ENCODE measurements at places on chromosomes 1 and 21.

DNA sequence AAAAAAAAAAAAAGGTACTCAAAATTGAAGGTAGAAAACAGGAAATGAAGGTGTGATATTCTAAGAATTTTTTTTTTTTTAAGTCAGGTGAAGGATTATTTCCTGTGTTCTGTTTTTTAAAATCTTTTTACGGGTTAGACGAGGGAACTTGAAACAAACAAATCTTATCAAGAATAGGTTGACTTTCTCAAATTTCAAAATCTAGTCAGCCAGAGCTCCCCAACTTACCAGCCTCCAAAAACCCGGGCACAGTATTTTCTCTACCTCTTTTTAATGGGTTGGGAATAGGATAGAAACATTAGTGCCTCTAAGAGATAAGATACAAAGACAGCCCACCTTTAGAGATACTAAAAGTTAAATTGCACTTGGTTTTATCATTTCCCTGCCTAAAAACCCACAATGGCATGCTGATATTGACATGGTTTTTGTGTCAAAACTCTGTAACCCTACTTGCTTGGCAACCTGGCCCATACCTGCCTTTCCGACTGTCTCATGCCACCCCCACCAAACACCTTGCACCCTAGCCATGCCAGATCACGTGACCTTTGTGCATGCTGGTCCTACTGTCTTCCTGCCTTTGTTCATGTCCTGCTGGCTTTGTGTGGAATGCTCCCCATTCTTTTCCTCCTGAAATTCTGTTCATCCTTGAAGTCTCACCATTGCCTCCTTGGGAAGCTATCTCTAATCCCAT is 4.2 kb downstream of the RCAN3 start:
- no peak for DNase-seq

- DNase-seq, result peak; percentile 26
These were observed at the start of gene PTGFRN for GRCh38 chr1:116909512-116910378. TSS of gene PTGFRN (plus strand) at chr1:116909916. CDS start at chr1:116910204, 288 bp downstream.

GRCh38 chr1:162846256-162847212 is 14.4 kb downstream of the CCDC190 start:
- no peak for DNase-seq

GRCh38 chr1:178005450-178005849 is 35.6 kb upstream of the SEC16B start:
- no peak for DNase-seq

DNA sequence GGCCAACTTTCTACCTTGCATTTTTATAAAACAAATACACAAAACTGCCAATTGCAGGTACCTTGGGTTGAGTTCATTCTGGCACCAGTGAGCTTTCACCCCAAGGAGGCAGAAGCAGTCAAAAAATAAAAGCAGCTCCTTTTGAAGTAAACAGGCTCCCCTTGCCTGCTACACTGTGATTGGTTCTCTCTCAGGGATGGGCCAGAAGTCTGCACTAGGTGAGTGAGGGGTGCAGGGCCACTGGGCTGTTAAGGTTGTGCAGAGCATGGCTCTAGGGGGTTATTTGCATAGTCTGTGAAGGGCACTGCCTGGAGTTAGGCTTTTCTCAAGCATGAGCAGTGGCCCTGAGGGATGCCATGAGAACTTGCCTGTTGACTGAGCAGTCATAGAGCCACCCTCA is 39.1 kb downstream of the AKNAD1 start:
- DNase-seq, result no peak

GRCh38 chr1:167713330-167714081 is 8.3 kb upstream of the MPZL1 start:
- DNase-seq, result peak; percentile 11

- DNase-seq, result peak; percentile 2
These were observed 995 bp upstream of the KIF26B start for GRCh38 chr1:245153552-245154428.

DNA sequence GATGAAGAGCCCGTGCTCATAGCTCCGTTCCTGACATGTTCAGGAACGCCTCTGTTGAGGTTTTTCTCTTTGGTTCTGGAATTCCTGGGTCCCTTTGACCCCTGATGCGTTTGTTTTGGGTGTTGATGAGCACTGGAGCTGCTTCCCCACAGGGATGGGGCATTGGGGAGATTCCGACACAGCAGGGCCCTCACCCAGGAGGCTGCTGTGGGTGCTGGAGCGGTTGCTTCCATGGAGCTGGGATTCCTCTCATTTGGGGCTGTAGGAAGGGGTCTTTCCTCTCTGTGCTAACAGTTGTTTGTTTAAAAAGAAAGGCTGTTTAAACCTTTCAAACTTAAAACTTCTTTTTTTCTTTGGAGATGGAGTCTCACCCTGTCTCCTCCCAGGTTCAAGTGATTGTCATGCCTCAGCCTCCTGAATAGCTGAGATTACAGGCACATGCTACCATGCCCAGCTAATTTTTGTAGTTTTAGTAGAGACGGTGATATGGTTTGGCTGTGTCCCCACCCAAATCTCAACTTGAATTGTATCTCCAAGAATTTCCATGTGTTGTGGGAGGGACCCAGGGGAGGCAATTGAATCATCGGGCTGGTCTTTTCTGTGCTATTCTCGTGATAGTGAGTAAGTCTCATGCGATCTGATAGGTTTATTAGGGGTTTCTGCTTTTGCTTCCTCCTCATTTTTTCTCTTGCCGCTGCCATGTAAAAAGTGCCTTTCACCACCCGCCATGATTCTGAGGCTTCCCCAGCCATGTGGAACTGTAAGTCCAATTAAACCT is 48.9 kb downstream of the SKI start:
- no peak for DNase-seq

GRCh38 chr1:8441426-8441825 is 123.5 kb downstream of the SLC45A1 start:
- DNase-seq, result no peak

DNA sequence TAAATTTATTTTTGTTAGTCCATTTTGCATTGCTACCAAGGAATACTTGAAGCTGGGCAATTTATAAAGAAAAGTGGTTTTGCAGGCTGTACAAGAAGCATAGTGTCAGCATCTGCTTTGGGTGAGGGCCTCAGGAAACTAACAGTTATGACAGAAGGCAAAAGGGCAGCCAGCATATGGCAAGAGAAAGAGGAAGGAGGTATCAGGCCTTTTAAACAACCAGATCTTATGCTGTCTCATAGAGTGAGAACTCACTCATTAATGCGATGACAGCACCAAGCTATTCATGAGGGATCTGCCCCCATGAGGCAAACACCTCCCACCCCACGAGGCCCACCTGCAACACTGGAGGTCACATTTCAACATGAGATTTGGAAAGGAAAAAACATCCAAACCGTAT is 898.4 kb downstream of the KCNT2 start:
- no peak for DNase-seq

DNA sequence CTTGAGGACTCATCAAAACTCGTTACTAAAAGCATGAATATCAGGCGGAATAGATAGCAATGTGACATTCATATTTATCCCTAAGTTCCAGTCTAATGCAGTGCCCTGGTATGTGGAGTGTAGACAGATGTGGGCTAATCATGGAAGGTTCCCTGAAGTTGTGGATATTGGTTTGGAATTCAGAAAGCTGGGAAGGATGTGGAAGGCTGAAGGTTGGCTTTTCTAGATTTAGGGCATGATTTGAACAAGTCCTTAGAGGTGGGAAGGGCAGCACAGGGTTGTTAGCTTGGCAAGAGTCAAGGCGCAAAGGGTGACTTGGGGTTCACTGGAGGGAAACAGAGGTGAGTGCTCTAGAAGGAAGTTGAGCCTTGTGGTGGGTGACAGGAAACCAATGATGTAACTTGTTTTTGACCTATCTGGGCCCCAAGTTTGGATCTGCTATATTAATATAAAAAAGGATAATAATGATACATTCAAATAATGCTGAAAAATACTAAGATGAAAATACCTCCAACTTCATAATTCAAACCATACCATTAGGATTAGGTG is 21.9 kb downstream of the LGALS8 start:
- no peak for DNase-seq

DNA sequence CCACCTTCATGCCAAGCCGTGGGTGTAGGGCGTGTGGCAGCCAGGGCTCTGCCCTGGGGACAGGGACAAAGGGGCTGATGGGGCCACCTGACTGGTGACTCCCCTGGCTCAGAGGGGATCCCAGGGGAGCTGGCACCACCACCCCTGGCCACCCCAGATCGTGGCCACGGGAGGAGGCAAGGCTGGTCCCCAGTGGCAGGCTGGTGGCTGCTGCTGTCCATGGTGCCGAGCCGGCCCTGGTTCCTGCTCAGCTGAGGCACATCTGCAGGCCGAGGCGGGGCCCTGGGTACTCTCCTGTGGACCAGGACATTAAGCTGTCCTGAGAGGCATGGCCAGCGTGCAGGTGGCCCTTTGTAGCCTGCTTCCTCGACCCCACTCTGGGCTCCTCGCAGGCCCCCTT is 6.5 kb downstream of the PLCH2 start:
- DNase-seq, result no peak

GRCh38 chr1:5513846-5514526 is 478.2 kb downstream of the NPHP4 start:
- no peak for DNase-seq

DNA sequence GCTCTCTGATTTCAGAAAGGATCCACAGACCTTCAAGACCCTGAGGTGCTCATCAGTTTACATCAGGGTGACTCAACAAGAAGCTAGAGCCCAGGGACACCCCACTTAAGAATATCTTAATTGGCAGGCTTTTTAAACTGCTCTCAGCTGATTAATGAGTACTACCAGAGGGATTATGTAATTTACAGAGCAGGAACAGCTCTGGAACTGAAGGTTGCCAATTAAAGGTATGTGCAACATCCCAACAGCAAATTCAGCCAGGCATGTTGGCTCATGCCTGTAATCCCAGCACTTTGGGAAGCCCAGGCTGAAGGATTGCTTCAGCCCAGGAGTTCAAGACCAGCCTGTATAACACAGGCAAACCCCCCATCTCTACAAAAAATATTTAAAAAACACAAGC is 295.7 kb downstream of the SETD4 start:
- DNase-seq, result no peak

DNA sequence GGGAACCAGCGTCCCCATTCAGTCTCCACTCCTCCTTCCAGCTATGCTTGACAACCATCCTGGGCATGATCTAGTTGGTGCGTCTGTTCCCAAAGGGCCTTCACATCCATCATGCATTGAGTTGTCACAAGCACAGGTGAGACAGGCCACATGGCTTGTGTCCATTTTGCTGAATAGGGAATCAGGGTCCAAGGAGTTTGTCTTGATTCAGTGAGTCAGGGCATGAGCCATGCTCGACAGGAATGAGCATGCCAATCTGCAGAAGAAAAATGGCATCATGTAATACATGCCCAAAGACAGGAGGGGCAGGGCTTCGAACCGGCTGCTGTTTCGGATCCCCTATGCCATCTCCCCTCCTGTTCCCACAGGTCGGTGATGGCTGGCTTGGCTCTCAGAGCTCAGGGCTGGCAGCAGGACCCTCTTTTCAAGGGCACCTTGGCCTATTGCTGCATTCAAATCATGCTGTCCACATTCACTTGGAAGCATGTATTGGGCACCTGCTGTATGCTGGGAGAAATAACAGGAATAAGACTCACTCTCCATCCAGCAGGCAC is 44.5 kb downstream of the PKP1 start:
- DNase-seq, result no peak

- DNase-seq, result no peak
These were observed 315.7 kb upstream of the USP25 start for GRCh38 chr21:15414057-15414456.

- no peak for DNase-seq
These were observed 20.2 kb upstream of the ZNF436 start for GRCh38 chr1:23389837-23390321.

DNA sequence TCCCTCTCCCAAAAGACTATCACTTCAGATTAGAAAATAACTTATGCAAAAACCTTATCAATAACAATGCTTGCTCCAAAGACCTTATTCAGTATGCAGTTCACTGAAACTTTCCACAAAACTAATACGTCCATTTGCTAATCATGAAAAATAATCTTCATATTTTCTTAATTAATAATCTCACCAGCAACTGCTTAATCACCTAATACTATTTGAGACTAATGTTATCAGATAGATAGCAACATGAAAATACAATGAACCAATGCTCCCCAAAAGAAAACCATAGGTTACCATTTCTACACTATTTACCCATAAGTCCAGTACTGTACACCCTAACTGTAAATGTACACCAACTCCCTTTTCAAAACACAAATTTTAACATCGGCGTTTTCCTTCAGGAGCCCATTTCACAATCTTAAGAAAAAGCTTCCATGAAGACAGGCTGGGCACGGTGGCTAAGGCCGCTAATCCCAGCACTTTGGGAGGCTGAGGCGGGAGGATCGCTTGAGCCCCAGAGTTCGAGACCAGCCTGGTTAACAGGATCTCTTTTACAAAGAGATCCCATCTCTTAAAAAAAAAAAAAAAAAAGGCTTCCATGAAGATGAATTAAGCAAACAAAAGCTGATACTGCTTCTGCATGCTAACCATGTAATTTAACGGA is 1.7 kb downstream of the GNB1 start:
- no peak for DNase-seq

DNA sequence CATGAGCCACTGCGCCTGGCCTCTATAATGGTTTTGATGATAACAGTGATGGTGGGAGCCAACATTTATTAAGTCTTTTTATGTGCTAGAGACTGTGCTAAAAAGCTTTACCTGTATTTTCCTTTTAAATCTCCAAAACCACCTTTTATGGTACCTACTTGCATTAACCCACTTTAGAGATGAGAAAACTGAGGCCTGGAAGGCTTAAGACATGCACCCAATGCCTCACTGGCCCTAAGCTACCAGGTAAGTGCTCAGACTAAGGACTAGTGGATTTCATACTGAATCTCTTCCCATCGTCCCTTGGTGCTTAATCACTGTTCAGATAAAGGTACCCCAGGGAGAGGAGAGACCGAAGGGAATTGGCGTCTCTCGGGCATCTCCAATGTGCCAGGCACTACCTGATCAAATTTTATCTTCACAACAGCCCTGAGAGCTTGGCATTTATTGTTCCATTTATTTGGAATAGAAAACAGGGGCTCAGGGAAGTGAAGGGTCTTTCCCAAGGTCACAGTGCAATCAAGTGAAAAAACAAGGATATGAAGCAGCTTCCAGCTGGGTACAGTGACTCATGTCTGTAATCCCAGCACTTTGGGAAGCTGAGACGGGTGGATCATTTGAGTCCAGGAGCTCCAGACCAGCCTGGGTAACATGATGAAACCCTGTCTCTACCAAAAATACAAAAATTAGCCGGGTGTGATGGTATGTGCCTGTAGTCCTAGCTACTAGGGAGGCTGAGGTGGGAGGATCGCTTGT is 84.2 kb downstream of the LACTBL1 start:
- no peak for DNase-seq

Measured in stimulated activated CD4-positive, alpha-beta T cell treated with anti-CD3 and anti-CD28 coated beads, TNF-alpha, amount 100 ng/mL, for 24 hours (primary cell).